ENCODE measurements at places on chromosomes 1 and 21.
A peak's percentile ranks its signal among the peaks of the same experiment; 100 is the strongest.

DNA sequence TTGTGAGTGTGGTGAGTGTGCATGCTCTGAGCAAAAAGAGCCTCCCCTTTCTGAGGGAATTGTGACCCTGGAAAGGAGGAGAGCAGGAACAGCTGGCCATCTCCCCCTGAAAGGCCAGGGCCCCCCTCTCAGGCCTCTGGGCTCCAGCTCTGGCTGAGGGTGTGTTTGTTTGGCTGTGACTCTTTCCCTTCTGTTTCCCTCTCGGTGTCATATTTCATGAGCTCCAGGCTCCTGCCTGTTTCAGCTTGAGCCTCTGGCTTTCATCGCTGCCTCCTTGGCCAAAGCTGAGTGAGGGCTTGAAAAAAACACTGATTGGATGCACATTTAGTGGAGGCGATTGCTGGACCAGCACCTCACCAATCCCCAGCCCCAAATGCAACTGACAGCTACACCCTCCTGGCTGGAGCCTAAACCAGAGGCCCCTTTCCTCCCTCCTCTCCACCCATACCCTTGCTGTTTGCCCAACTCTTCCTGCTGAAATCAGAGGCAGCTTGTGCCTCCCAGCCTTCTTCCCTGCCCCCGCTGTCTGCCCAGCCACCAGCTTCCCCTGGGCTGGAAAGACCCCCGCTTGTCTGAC, 64.1 kb downstream of the DDR2 start:
- DNase-seq, result no peak

DNA sequence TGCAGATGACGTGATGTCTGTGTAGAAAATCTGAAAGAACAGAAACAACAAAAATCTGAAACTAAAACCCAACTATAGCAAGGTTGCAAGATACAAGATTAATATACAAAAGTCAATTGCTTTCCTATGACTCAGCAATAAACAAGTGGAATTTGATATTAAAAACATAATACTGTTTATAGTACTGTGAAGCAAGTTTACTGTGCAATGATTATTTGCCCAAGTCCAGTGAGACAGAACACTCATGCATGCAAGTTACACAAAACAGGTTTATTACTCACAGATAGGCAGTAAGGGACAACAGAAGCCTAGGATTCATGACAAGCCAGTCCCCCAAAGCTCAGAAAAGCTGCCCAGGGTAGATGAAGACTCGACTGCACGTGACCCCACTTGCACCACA, 62.4 kb upstream of the RAB4A start:
- DNase-seq, result no peak

GRCh38 chr1:234520908-234521817, 42.2 kb upstream of the TARBP1 start:
- DNase-seq, result no peak

GRCh38 chr1:44501047-44501890, 96.2 kb downstream of the RNF220 start:
- no peak for DNase-seq

DNA sequence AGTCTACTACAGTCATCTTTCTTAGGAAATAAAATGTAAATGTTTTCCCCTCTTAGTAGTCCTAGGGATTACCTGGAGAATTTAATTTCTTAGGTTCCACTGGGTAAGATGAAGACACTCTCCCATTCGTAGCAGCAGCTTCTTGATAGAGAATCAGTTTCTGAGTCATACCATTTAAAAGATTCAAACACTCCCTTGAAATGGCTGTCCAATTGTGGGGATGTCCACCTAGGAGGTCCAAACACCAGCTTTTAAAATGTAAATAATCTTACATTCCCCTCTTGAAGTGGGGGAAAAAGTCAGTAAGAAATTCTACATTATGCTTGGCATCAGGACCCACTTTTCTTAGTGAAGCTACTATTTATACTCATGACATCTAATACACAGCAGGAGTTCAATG, 37.5 kb downstream of the NDC1 start:
- DNase-seq, result no peak

DNA sequence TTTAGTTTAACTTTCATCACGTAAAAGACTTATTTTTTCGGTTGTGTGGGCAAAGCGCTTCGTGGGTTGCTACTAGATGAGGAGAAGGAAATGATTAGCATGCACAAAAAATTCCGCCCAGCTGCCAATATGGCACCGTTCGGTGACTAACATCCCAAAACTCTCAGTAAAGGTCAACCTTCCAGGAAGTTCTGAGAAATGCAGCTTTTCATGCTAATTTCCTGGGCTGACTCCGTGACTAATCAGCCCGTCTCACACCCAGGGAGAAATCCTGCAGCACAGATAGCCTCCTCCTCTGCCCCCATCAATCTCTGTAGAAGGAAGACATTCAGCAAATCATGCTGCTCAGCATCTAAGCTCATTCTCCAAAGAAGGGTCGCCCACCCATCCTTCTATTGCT, 34.1 kb downstream of the TMCO4 start:
- peak; percentile 11 for DNase-seq

DNA sequence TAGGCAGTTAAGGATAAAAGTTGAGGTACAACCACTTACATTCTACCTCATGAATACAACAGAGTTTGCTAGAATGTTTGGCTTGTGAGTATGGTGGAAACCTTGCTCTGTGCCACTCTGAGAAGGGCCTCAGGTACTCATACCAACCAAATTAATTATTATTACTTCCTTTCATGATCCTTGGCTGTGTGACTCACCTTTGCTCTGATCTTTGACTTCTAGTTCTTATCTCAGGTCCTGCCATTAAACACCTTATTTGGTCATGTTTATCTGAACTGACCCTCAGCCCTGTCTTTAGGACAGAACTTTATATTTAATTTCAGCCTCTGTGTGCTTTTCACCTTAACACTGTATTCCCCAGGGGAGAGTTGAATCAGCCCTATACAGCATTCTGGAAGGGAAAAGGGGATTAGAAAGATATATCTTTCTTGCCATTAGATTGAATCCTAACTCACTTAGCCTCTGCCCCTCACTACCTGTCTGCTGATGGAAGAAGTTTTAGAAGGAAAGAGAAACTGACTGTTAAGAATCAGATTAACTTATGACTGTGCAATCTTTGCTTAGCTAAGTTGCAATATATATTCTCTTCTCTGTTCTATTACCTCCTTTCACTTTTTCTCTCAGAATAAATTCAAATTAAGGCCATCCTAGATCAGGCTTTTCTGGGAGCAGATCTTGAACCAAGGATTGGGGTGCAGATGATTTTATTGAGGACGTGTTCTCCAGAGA, 260.4 kb upstream of the DPYD start:
- DNase-seq, result no peak
